ENCODE measurements at places on chromosomes 3 and 15.

DNA sequence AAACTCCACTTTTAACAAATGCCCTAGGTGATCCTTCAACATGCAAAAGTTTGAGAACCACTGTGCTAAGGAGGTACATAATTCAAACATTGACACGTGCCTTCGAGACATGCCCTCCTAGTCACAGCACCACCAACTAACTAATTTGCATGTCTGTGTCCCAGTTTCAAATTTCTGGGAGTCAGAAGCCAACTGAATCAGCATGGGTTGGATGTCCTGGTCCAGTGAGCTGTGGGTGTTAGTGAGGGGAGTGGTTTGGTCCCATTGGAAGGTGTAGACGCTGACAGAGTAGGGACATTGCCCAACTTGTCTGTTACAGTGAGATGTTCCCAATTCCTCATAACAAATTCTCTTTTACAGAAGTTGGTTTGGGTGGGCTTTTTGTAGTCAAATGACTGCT is 67.3 kb upstream of the ADPGK start:
- DNase-seq = no peak

DNA sequence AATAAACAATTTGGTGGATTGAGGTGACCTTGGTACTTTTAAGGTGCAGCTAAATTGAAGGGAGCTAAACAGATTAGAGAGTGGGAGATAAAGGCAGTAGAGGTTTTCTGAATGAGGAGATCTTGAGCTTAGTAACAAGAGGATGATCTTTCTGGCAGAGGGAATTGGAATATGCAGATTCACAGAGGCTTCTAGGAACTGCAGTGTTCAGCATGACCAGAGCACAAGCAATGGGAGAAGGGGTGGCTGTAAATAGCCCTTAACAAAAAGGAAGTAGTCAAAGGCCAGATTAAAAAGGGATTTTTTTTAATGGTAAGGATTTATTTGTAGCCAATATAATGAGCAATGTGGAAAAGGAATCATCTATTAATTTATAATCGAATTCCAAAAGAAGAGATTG is 5.7 kb upstream of the BNIP2 start:
- DNase-seq = no peak

DNA sequence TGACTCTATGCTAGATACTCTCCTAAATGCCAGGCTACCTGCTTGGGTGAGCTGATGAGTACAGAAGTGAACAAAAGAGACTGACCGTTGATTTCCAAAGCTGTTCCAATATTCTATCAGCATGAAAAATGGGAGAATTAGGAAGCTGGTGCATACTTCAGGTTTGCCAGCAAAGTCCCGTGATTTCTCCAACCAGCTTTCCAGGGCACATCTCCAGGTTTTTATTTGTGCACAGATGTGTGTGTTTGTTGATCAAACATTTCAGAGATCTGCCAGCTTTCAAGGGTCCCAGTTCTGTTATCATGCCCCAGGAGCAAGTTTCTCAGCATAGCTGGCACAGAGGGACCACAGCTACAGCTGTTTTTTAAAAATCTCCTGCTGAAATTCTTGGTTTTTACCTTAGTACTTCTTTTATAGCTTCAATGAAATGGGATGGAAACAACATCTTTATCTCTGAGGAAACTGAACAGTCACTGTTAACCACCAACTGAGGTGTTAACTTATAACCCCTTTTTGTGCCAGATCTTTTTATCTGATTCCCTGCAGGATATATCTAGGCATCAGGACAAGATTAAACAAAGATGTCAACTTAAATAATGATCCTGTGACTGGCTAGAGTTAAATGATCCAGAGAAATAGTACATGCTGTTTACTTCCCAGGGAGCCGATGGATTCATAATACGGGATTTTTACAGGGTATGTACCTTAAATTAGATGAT is 380.8 kb downstream of the GRM7 start:
- no peak for DNase-seq

GRCh38 chr3:16538507-16538906 is 25.0 kb upstream of the RFTN1 start:
- DNase-seq = no peak

GRCh38 chr3:133835961-133836360 is 30.3 kb downstream of the SRPRB start:
- DNase-seq = no peak

GRCh38 chr15:37847776-37848175 is 86.7 kb upstream of the TMCO5A start:
- no peak for DNase-seq
